ENCODE measurements at places on chromosomes 16 and 17. TPM values are rescaled to one million over a fixed set of nuclear protein-coding genes. Genes with fewer than 3 reads are reported as not detected.

Gene CCDC40
- 5.6 TPM for total RNA-seq

Gene ITGB4
- 0.30 TPM for total RNA-seq

Gene LRRC37A
- 2.6 TPM for total RNA-seq

Gene HOXB1
- total RNA-seq: not detected

Gene TBC1D3G
- total RNA-seq: not detected

Gene CTRL
- under 0.01 TPM for total RNA-seq

Gene RNF222
- not detected for total RNA-seq

Gene KRTAP4-9
- total RNA-seq: not detected

Gene KRT39
- not detected for total RNA-seq

Gene ANKRD40CL
- total RNA-seq: not detected

Gene GCGR
- not detected for total RNA-seq

Gene TP53TG3B
- not detected for total RNA-seq

Gene TMIGD1
- not detected for total RNA-seq

Gene ABCA8
- total RNA-seq: 80.8 TPM

Gene CNTNAP1
- total RNA-seq: 52.4 TPM

Gene ANKS4B
- not detected for total RNA-seq

Gene NUPR1
- 5.4 TPM for total RNA-seq

Gene TBX21
- total RNA-seq: not detected

Gene NUDT21
- total RNA-seq: 65.6 TPM

Gene PABPN1L
- not detected for total RNA-seq

Gene ZNF768
- total RNA-seq: 16.0 TPM

Gene CES4A
- 1.3 TPM for total RNA-seq

Gene CA5A
- total RNA-seq: not detected

Gene NAGS
- 1.5 TPM for total RNA-seq

Gene CCNF
- 4.2 TPM for total RNA-seq

Gene KCNJ12
- 1.5 TPM for total RNA-seq
